ENCODE measurements at places on chromosomes 3 and 15.

DNA sequence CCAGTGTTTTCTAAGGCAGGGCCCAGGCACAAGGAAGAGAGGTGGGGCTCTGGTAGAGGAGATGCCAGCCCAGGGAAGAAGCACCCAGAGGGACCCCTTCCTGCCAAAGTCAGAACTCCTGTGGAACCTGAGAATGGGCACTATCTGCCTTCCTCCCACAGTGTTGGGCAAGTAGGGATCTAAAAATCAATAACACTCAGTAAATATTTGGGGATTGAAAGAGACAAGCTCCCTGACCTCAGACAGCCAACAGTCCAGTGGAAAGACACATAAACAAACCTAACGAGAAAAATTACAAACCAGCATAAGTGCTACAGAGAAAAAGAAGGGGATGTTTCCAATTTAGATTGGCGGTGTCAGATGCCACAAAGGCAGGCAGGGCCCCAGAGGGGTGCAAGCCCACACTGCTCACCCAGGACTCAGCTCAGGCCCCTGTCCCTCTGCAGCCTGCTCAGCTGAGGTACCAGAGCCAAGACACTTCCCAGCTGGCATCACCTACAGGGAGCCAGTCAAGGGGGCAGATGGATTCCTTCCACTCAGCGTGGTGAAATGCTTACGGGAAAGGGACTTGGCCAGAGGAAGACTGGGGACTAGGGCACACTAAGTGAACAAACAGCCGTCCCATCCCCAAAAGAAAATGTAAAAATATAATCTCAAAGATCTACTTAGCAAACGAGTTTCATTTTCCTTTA is 15.9 kb downstream of the ADCY5 start:
- no peak overlapping the region for H3K27ac ChIP-seq
- no peaks in the 10 kb centered on the region for H3K36me3 ChIP-seq
- H3K4me3 ChIP-seq, result no peak overlapping the region
- H3K4me1 ChIP-seq, result no peaks in the 10 kb centered on the region
- no peak for DNase-seq
- no peaks in the 10 kb centered on the region for H3K27me3 ChIP-seq

DNA sequence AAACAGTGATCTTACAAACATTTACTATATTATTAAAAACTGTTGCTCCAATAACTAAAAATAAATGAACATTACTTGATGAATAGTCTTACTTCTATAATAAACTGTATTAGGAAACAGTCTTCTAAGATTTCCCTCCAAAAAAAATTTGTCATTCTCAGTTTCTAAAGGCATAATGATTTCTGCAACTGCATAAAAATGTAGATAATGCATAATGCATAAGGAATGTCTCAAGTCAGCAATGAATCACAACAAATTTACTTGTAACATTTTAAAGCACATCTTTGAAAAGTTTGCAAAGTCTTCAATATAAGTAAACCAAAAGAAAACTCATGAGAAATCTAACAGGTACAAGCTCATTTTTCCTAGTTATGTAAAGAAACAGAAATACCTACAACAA is 113.5 kb downstream of the VPS13C start:
- H3K4me1 ChIP-seq, result no peaks in the 10 kb centered on the region
- no peaks in the 10 kb centered on the region for H3K27me3 ChIP-seq
- no peak for DNase-seq
- H3K27ac ChIP-seq, result no peak overlapping the region

DNA sequence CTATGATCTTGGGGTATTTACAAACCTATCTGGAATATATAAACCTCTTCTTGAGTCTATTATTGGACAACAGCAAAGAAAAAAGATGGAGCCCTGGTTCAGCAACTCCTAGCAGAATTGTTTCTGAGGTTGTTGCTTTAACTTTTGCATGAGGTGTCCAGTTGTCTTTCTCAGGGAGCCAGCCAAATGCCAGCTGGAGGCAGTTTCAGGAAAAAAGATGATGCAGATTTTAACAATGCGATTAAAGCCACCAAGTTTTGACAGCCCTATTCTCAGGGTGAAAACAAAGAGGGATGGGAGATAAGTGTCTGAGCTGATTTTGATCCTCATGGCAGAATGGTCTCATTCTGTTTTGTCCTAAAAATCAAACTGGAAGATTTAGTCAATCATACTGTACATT is 181.6 kb upstream of the RASGRP1 start:
- no peaks in the 10 kb centered on the region for H3K4me1 ChIP-seq
- no peaks in the 10 kb centered on the region for H3K27me3 ChIP-seq
- H3K4me3 ChIP-seq, result no peak overlapping the region
- no peaks in the 10 kb centered on the region for H3K36me3 ChIP-seq
- no peak overlapping the region for H3K27ac ChIP-seq

DNA sequence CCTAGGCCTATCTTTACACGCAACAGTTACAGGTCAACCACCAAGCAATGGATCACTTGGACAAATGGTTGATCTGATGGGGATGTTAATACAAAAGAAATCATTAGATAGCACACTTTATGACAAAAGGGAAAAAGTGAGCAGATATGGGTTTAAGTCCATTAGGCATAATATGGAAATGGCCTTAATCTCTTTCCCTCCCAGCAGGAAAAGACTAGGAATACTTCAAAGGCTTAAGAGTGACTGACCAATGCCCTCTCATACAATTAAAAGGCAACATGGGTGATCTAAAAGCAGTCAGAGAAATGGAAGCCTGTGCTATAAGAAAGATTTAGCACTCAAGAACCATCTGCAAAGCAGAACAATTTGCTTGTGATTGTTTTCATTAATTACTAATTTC is 3.3 kb downstream of the PRTG start:
- H3K27me3 ChIP-seq, result peaks cover 100% of the 10 kb centered on the region
- DNase-seq, result no peak
- H3K27ac ChIP-seq, result no peak overlapping the region
- H3K4me3 ChIP-seq, result no peak overlapping the region
- no peaks in the 10 kb centered on the region for H3K36me3 ChIP-seq
- peaks cover 22% of the 10 kb centered on the region for H3K4me1 ChIP-seq

GRCh38 chr3:106029954-106030626 is 161.3 kb upstream of the CBLB start:
- H3K36me3 ChIP-seq, result no peaks in the 10 kb centered on the region
- no peak for DNase-seq
- no peaks in the 10 kb centered on the region for H3K27me3 ChIP-seq
- H3K4me1 ChIP-seq, result no peaks in the 10 kb centered on the region
- H3K27ac ChIP-seq, result no peak overlapping the region

DNA sequence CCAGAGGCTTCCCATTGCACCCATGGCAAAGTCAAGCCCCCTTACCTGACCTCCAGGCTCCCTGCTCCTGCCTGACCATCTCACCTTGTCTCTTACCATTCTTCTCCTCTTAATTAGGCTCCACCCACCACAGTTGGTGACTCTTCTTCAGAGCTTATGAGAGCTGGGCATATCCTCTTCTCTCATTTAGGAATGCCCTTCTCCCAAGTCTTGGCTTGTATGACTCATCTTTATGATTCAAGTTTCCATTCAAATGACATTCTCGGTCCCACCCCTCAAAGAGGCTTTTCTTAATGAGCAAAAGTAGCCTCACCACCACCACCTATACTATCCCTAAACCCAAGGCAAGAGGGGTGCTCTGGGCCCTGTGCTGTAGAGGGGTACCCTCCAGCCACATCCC is 55.3 kb upstream of the NUDT16 start:
- no peak for DNase-seq
- no peaks in the 10 kb centered on the region for H3K36me3 ChIP-seq
- H3K4me3 ChIP-seq, result no peak overlapping the region
- H3K27ac ChIP-seq, result no peak overlapping the region
- H3K4me1 ChIP-seq, result no peaks in the 10 kb centered on the region

- H3K4me1 ChIP-seq, result peaks cover 2% of the 10 kb centered on the region
- H3K36me3 ChIP-seq, result no peaks in the 10 kb centered on the region
- no peaks in the 10 kb centered on the region for H3K27me3 ChIP-seq
- DNase-seq, result no peak
- no peak overlapping the region for H3K4me3 ChIP-seq
These were observed 1038.6 kb downstream of the TUSC7 start for GRCh38 chr3:117748131-117748530.

GRCh38 chr3:193833592-193833991 is 240.6 kb downstream of the OPA1 start:
- no peaks in the 10 kb centered on the region for H3K36me3 ChIP-seq
- no peaks in the 10 kb centered on the region for H3K4me1 ChIP-seq
- no peaks in the 10 kb centered on the region for H3K27me3 ChIP-seq
- H3K27ac ChIP-seq, result no peak overlapping the region
- no peak overlapping the region for H3K4me3 ChIP-seq

- no peaks in the 10 kb centered on the region for H3K27me3 ChIP-seq
- no peaks in the 10 kb centered on the region for H3K36me3 ChIP-seq
- no peak overlapping the region for H3K27ac ChIP-seq
- H3K4me1 ChIP-seq, result peaks cover 3% of the 10 kb centered on the region
These were observed 79.6 kb upstream of the SPATA12 start for GRCh38 chr3:56980798-56981390.

DNA sequence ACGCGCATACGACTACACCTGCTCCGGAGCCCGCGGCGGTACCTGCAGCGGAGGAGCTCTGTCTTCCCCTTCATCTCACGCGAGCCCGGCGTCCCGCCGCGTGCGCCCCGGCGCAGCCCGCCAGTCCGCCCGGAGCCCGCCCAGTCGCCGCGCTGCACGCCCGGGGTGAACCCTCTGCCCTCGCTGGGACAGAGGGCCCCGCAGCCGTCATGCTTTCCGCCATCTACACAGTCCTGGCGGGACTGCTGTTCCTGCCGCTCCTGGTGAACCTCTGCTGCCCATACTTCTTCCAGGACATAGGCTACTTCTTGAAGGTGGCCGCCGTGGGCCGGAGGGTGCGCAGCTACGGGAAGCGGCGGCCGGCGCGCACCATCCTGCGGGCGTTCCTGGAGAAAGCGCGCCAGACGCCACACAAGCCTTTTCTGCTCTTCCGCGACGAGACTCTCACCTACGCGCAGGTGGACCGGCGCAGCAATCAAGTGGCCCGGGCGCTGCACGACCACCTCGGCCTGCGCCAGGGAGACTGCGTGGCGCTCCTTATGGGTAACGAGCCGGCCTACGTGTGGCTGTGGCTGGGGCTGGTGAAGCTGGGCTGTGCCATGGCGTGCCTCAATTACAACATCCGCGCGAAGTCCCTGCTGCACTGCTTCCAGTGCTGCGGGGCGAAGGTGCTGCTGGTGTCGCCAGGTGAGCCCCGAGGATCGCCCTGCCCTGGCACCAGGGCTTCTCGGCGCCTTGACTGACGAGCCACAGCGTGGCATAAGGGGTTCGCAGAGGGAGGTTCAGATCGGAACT is 420 bp downstream of the SLC27A2 start:
- peaks cover 51% of the 10 kb centered on the region for H3K27me3 ChIP-seq
- peaks cover 16% of the 10 kb centered on the region for H3K4me1 ChIP-seq

DNA sequence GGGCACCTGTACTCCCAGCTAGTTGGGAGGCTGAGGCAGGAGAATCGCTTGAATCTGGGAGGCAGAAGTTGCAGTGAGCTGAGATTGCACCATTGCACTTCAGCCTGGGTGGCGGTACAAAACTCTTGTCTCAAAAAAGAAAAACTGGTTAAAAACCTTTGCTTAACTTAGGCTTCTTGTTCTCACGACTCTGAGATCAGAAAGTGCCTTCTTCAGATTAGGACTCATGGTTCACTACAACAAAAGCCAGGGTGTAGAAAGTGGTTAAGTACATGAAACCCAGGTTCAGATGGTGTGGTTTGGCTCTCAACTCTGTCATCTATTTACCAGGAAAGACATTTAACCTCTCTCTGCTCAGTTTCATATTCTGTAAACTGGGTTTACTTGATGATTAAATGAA is 168.4 kb downstream of the TUSC7 start:
- no peak overlapping the region for H3K4me3 ChIP-seq

DNA sequence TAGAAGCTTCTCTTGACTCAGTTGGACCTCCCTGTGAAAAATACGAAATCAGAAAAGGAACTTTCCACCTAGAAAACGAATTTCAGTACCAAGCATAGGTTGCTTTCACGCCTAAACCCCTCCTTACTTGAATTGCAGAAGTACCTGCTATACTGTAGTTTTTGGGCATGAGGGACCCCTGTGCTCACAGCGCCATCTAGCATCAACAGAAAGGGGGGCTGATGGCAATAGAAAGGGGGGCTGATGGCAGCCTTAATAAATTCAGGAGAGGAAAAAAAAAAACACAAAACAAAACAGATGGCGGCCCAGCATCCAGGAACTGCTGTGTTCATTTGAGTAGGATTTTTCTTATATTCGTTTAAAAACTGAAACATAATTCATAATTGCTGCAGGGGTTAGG is 96.7 kb downstream of the NPAP1 start:
- H3K4me1 ChIP-seq, result peaks cover 12% of the 10 kb centered on the region
- H3K27me3 ChIP-seq, result no peaks in the 10 kb centered on the region
- peak overlapping the region; percentile 53 for H3K4me3 ChIP-seq
- no peaks in the 10 kb centered on the region for H3K36me3 ChIP-seq
